Pons (tissue), 1 donor: ENCODE measurements at places on chromosomes 11 and 22.
A peak's percentile ranks its signal among the peaks of the same experiment; 100 is the strongest.

DNA sequence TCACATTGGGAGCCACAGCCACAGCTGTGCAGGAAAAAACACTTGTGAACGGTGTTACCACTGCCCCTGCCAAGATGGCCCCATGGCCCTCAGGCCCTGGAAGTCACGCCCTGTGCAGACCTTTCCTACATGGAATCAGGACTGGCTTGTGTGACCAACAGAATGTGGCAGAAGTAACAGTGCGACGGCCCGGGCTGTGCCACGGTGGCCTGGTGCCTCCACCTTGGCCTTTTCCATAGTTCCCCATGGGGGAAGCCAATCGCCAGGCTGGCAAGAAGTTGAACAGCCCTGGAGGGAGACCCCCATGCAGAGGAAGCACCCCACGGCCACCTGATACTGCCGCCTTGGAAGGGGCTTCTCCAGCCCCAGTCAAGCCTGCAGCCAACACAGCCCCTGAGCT is 48.0 kb downstream of the DHCR7 start:
- DNase-seq, result no peak

GRCh38 chr11:111185266-111185665 is 60.3 kb upstream of the POU2AF2 start:
- DNase-seq, result no peak

DNA sequence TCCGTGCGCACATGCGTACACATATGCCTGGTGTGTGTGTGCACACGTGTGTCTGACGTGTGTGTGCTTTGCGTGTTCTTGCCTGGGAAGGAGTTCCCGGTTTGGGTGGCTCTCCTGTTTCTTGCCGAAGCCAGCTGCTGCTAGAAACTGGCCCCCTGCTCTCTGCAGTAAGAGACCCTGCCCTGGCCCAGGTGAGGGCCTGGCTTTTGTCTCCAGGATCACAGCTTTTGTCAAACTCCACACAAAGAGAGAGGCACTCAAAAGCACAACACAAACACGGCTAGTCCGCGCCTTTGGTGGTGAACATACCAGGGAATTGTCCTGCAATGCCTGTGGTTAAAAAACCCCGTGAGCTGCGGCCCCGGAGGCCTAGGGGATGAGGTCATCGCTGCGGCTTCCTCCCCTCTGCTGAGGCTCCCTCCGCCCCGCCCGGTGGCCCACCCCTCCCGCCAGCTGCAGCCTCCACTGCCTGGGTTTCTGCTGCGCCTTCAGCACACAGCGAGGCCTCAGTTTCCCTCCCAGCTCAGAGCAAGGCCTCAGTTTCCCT is 88.9 kb downstream of the KCNQ1 start:
- DNase-seq, result peak; percentile 22

- DNase-seq, result no peak
Observed at GRCh38 chr11:122556605-122557004, 98.9 kb upstream of the UBASH3B start.

DNA sequence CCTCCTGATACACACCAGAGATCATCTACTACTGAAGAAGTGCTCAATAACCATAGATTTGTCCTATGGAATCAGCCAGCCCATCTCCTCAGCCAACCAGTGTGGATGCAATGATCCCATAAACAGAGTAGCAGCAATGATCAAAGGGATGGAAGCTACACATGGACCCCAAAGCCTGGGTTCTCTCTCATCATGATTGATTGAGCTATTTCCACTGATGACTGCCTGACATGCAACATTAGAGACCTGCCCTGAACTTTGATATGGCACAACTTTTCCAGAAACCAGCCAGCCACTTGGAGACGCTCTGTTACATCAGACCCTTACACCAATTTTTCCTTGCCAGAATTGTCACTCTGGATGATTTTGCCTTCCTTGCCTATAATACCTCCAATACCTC is 471.6 kb downstream of the BUD13 start:
- no peak for DNase-seq

GRCh38 chr11:104148074-104148473 is 15.9 kb downstream of the PDGFD start:
- no peak for DNase-seq

- no peak for DNase-seq
Observed at GRCh38 chr22:24699876-24700275, 74.6 kb downstream of the PIWIL3 start.

- peak; percentile 70 for DNase-seq
Observed at GRCh38 chr11:9601037-9601875, 27.8 kb downstream of the WEE1 start.

GRCh38 chr11:101583251-101584128 is at the start of gene TRPC6:
Gene TRPC6, minus strand, starts transcription at chr11:101584007. Its CDS starts 504 bp downstream, at chr11:101583503.
- DNase-seq, result no peak
